ENCODE measurements at places on chromosomes 12 and 14.

DNA sequence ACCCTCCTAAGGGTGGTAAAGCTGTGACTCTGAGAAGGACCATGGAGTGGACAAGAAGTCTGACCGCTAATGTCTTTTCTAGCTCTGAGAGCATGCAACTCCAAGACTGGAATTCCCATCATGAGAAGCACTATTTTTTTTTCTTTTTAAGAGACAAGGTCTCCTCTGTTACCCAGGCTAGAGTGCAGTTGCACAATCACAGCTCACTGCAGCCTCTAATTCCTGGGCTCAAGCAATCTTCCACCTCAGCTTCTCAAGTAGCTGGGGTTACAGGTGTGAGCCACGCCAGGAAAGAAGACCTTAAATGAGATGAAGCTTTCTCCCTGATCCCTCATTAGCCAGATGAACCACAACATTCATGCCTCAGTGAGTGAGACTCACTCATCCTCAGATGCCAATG, 19.2 kb downstream of the VDR start:
- no peak for DNase-seq

- no peak for DNase-seq
Measured at GRCh38 chr14:106346534-106347290, 820.3 kb downstream of the TMEM121 start.

DNA sequence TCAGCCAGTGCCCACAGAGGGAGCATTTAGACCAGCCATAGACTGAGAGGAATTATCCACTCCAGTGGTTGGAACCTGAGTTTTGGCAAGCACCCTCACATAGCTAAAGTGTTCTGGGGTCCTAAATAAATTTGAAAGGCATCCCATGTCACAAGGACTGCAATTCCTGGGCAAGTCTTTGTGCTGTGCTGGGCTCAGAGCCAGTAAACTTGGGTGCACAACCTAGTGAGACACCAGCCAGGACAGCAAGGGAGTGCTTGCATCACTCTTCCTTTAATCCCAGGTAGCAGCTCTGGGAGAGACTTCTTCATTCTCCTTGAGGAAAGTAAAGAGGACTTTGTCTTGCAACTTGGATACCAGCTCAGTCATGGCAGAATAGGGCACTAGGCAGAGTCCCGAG, 142.0 kb upstream of the FSCB start:
- DNase-seq = no peak

- DNase-seq = no peak
Measured at GRCh38 chr12:13241833-13242488, 45.4 kb downstream of the EMP1 start.

GRCh38 chr12:124771462-124772288, 92.0 kb downstream of the SCARB1 start:
- peak; percentile 74 for DNase-seq

- DNase-seq = peak; percentile 9
Measured at GRCh38 chr14:95291859-95292542, 27.7 kb downstream of the CLMN start.

All from stimulated activated CD4-positive, alpha-beta T cell treated with anti-CD3 and anti-CD28 coated beads, Interleukin-12 subunit alpha, Interleukin-12 subunit beta, amount 100 ng/mL, for 48 hours (primary cell).